Inflammatory macrophage (primary cell): ENCODE measurements at places on chromosomes 6 and 20.
A peak's percentile ranks its signal among the peaks of the same experiment; 100 is the strongest.

DNA sequence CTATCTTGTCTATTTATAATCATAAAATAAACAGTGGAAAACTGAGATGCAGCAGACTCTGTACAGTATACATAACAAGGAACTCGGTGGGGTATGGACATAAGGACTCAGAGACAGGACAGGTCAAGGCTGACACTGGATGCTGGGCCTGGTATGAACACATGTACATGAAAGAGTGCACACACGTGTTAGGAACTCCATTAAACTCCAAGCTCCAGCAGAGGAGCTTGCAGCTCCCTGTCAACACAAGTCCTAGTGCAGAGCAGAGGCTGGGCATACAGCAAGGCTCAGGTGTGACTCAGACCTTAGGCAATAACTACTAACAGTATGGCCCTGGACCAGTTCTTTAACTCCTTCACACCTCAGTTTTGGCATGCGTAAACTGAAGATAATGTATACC is 17.1 kb downstream of the NAPB start:
- no peak for DNase-seq

DNA sequence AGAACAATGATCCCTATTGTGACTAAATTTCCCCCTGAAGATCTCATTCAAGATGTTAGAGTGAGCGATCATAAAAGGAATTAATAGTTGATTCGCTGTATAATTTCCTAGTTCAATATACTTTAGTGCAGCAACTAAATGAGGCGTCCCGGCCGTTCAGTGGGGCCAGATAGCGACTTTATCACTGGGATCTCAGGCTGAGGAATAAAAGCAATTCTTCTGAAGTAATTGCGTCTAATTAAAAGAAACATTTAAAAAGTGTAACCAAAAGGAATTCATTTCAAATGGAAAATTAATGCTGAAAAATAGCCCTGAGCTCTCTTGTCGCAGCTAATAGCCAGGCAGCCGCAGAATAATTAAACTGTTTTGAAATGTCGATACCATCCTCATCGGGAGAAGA is 82.2 kb upstream of the TOP1 start:
- no peak for DNase-seq

GRCh38 chr20:36304786-36305495 is 1.2 kb upstream of the DLGAP4 start:
- DNase-seq, result no peak

DNA sequence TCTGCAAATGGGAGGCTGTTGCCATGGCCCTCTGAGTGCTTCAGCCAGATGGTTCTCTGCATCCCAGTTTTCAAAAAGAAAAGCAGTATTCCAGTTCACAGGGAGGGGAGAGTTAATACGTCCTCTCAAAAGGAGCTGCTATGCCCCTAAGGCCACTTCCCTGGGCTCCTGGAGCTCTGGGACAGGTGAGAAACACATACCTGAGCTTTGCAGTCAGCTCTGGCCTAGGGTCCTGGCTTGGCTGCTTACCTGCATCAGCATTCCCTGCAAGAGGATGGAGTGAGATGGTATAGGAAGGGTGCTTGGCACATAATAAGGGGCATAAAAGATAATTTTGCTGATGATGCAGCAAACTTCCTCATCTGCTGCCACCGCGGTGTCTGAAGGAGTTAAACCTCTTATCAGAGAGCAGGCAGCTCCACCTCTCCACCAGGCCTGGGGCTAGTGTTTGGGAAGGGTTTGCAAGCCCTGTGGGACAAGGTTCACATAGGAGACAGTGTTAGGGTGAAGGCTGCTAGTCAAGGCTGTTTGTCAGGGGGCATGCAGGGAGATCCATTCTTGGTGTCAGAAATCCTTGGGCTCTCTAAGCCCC is 62.7 kb downstream of the SLC24A3 start:
- no peak for DNase-seq

- peak; percentile 10 for DNase-seq
Measured at GRCh38 chr6:73610444-73611275, 43.1 kb downstream of the SLC17A5 start.

DNA sequence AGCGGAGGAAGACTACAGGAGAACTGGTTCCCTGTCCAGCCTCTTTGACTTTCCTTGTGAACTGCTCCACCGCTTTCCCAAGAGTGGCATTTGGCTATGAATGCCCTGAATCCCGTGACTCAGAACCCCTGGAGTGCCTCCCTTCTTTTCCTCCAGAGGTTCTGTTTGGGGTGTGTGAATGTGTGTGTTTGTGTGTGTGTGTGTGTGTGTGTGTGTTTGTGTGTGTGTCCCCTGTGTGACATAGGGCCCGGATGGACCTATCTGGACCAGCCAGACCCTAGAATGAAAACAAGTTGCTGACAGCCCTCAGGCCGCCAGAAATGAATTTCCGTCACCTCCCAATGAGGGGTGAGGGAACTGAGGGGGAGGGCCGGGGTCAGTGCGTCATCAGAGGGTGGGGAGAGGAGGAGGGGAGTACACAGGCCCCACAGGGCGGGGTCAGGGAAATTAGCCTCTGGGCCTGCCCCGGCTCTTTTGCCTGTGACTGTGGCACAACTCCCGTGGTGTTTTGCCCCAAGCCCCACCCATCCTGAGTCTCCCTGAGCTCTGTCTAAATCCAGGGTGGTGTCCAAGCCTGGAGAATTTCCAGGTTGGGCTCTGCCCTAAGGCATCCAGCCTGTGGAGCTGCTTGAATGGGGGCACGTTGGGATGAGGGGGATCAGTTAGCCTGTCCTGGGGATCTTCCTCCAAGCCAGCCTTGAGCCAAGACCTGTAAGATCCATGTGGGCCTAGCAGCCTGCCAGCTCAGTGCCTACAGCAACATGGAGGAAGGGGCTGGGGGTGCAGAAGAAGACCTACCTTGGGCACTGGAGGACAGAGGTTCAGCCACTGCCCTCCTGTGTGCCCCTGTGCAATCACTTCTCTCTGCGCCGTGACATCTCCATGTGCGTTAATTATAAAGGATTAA is 15.2 kb upstream of the MRPS18A start:
- peak; percentile 54 for DNase-seq

GRCh38 chr6:43778131-43778855 is 8.3 kb downstream of the VEGFA start:
- DNase-seq, result no peak

- DNase-seq, result peak; percentile 55
Measured at GRCh38 chr6:144219056-144219685, 66.0 kb upstream of the UTRN start.

DNA sequence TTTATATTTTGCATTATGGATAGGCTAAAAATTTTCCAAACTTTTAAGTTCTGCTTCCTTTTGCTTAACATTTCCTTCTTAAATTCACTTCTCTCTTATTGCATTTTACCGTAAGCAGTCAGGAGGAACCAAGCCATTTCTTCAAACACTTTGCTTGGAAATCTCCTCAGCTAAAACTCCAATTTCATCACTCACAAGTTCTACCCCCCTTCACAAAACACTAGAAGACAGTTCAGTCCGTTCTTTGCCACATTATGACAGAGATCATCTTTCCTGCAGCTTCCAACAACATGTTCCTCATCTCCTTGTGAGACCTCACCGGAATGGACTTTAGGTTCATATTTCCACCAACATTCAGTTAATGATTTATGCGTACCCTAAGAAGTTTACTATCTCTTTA is 79.2 kb upstream of the LY86 start:
- DNase-seq, result peak; percentile 26

DNA sequence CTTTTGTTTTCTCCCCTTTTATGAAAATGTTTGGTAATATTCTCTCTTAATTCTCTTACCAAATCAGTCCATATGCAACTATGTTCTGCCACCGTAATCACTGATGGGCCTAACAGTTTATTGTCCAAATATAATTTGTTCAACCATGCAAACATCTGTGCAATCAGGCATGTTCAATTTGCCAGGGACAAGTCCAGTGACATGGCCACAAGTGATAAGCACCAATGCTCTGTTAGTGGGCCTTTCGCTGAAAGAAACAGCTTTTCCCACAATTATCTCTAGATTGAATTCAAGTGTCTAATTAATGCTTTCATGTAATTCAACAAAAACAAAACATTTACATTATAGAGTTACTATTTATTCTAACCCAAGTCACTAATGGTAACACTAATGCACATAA is 53.3 kb downstream of the EPB41L2 start:
- DNase-seq, result no peak

GRCh38 chr20:44166008-44166407 is 21.0 kb downstream of the JPH2 start:
- DNase-seq, result no peak

- peak; percentile 38 for DNase-seq
Measured at GRCh38 chr6:32947552-32948465, 5.1 kb downstream of the HLA-DMA start.

DNA sequence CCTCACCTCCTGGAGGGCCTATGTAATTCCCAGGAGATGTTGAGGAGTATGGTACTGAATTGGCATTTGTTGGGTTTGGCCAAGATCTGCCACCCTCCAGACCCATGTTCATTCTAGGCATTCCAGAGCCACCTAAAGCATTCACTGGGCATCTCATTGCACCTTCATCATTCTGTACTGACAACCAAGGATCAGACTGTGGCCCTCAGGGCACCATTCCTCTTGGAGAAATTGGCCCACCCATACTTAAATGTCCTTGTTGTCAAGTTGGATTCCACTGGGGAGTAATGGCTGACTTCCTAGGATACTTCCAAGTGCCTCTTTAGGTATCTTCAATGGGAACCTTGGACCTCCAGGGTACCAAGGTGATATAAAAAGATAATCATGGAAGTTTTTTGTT is 16.8 kb upstream of the IBTK start:
- DNase-seq, result no peak
